ENCODE measurements at places on chromosomes 2 and 18. TPM values are rescaled to one million over a fixed set of nuclear protein-coding genes. Genes with fewer than 3 reads are reported as not detected.

DNA sequence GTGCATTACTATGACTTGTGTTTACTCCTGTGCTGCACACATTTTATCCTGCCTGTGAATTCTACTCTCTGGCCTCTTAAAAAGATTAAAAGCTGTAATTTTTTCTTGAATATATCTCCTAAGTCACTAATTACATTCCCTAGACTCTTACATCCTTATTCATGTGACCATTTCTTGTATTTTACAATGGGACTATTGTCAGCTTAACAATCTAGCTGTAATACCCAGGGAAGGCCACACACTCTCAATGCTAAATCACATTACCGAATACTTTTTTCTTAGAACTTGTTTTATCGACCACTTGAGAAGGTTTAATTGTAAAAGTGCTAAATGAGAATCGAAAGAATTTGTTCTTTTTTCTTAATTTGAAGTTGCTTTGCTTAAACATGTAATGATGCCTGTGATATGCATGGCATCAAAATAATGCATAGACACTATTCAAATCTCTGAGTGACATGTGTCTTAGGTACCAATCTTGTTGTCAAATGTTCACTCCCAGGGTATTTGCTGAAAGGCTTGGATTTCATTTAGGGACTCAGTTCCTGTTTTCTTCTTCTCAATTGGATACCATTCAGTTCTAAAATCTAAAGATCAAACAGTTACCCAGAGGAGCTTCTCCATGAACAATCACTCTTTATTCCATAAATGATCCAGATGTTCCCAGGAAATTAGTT is 498.5 kb downstream of the DPP10 start:
- DNase-seq: no peak

The RAD51AP2 gene
- total RNA-seq: 0.11 TPM

GRCh38 chr2:239462671-239463506 is 62.1 kb upstream of the HDAC4 start:
- no peak for DNase-seq

The CD28 gene
- total RNA-seq: not detected

GRCh38 chr2:105432044-105432399 is 33.2 kb upstream of the FHL2 start:
- no peak for DNase-seq

- no peak for DNase-seq
These were observed 174.8 kb downstream of the HDAC4 start for GRCh38 chr2:239225871-239226561.

- DNase-seq: peak; percentile 98
These were observed 16.5 kb downstream of the TWIST2 start for GRCh38 chr2:238864207-238865014.

The COX7A2L gene
- total RNA-seq: 201 TPM

DNA sequence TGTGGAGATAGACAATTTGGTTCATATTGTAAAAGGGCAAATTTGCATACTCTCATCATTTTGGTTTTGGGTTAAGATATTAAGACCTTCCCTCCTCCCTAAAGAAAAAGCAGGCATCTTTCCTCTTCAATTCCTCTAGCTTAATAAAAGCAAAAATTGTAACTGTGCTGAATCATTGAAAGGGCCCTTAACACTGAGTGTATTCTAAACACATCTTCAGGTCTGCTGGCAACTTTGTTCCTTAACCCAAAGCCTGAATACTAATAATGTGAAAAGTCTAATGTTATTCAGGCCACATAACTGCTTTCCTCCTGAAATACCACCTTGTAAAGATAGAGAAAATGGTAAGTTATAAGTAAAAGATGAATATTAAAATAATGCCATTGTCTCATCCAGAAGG is 1200.5 kb upstream of the FAM98A start:
- no peak for DNase-seq

- DNase-seq: no peak
These were observed 562.9 kb downstream of the ARHGAP15 start for GRCh38 chr2:143692162-143692561.

- no peak for DNase-seq
These were observed 139.2 kb downstream of the NEDD4L start for GRCh38 chr18:58183226-58183625.

The C2orf78 gene
- total RNA-seq: not detected

- no peak for DNase-seq
These were observed 264.6 kb upstream of the THUMPD2 start for GRCh38 chr2:40043641-40044040.

The NEDD4L gene
- total RNA-seq: 168 TPM

GRCh38 chr2:28750316-28751251 is 1.0 kb upstream of the PPP1CB start:
- no peak for DNase-seq

DNA sequence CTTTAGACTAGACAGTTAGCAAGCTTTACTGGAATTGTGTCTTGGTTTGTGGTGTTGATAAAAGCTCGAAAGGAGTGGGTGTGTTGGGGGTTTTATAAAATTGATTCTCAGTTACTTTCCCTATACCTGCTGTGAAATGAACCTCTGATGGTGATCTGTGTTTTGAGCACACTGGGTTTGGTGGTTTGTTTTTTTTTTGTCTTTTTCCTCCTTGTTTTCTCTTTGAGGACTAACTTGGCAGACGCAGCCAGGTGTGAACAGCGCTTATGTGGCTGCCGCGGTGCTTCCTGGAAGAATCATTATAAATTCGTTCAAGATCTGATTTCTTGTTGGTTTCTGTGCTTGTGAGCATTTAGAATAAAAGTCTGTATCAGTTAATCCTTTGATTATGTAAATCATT is 28.5 kb downstream of the GRHL1 start:
- no peak for DNase-seq

DNA sequence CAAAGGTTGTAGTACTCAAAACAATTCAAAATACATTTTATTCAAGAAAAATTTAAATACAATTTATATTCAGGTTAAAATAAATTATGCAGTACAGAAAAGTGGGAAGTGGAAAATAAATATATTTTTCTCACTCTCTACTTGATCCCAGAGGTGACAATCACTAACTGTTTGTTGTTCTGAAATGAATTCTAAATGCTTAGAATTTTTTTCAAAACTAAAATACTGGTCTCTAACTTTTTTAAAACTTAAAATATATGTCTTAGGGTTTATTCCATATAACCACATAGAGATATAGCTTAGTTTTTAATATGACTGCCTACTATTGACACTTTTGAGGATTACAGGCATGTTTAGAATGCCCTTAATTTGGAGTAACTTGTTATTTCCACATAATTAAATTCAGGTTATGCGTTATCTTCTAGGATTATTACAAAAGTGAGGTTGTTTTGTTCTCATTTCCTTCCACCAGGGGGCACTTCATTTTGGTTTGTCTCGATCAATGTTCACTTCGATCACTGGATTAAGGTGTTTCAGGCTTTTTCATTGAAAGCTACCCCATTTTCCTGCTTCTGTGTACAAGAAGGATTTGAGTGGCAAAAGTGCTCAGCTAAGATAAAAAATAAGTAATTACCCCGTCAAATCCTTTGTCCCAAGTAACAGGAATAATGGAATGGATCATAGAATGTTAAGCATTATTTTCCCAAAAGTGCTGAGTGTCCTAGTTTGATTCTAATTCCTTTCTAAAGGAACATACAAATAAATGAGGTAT is 27.1 kb upstream of the TFPI start:
- peak; percentile 59 for DNase-seq

DNA sequence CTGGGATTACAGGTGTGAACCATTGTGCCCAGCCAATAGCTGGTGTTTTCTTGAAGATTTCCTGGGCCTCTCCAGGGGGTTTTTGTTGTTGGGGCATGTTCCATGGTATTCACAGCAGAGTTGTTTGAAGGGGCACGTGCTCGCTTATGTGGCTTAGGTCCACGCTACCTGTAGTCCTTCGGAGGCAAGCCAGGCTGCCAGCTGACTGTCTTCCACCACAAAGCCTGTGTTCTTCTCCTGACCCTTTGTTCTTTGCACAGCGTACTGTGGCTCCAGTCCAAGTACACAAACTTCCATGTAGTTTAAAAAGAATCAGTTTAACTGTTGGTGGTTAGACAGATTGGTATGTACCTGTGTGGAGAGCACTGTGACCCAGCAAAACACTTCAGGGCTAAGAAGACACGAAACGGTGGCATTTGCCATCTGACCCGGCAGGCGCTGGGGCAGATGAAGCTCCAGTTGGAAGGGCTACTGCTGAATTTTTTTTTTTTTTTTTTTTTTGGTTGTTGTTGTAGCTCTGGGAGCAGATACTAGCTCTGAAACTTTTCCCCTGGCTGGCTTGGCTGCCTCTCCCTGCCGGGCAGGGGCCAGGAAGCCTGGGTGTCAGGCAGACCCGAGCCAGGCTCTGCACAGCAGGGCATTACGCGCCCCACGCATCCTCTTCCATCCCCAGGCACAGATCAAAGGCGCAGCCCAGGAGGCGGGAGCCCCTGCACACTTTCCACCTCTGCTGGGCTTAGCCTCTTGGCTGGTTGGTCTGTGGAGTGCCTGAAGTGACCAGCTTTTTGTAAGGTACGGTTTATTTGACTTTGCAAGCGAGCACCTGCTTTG is 5.7 kb downstream of the GREB1 start:
- DNase-seq: peak; percentile 96

DNA sequence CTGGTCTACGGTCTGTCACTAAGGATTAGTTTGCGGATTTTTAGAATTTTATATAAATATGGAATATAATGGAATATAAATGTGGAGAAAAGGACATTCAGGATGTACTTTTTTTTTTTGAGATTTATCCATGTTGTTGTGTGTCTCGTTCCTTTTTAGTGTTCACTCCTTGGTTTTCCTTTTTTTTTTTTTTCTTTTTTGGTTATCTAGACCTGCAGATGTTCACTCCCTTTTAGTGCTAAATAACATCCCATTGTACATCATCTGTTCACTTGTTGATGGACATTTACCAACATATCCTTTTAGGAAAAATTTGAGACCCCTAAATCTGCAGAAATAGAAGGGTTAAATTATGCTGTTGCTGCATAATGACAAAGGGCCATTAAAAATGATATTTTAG is 25.5 kb upstream of the RPL37A start:
- DNase-seq: no peak

DNA sequence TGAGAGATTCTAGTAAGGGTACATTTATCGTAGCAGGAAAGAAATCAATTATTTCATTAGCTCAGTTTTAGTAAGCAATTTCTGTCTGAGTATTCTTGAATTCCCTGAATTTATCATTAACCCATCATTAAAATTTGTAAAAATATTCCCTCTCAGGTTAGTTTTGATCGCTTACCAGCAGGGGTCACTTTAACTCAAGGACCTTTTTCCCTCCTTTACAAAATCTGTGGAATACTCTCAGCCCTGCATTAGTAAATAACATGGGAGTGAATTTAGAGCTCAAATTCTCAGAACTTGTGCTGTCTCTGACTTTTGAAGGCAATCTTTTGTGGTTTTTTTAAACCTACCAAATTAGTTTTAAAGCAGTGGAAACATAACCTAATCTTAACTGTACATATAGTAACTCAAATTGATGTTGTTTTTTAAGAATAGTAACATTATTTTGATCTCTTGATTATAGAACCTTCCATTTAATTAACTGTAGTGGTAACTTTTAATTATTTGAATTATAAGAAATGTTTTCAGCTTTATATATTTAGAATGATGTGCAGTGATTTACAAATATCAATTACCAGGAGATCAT is 97.2 kb downstream of the AGPS start:
- peak; percentile 41 for DNase-seq

GRCh38 chr2:54555318-54555837 is 99.3 kb downstream of the SPTBN1 start:
- DNase-seq: peak; percentile 89

GRCh38 chr2:16071865-16072637 is 131.7 kb downstream of the MYCN start:
- DNase-seq: no peak

DNA sequence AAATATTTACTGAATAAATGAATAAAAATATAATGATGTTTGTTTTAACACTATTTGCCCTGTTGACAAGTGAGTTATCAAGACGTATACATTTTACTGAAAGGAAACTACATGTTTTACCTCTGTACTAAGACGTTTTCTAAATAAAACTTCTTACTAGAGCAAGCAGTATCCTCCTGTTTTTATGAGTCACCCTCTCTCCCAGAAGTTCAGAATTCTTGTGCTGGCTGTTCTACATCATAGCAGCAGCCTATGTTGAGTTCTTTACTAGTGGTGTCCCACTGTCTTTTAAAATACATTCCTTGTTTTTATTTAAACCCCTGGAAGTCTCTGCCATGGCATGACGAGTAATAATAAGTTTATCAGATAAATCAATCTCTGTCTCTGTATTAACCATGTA is 297.4 kb downstream of the CALCRL start:
- DNase-seq: no peak

The COBLL1 gene
- total RNA-seq: 86.8 TPM

The SP100 gene
- total RNA-seq: 16.5 TPM

The MAP4K4 gene
- total RNA-seq: 264 TPM

- DNase-seq: no peak
These were observed 46.6 kb upstream of the ZBTB7C start for GRCh38 chr18:48455555-48456478.

DNA sequence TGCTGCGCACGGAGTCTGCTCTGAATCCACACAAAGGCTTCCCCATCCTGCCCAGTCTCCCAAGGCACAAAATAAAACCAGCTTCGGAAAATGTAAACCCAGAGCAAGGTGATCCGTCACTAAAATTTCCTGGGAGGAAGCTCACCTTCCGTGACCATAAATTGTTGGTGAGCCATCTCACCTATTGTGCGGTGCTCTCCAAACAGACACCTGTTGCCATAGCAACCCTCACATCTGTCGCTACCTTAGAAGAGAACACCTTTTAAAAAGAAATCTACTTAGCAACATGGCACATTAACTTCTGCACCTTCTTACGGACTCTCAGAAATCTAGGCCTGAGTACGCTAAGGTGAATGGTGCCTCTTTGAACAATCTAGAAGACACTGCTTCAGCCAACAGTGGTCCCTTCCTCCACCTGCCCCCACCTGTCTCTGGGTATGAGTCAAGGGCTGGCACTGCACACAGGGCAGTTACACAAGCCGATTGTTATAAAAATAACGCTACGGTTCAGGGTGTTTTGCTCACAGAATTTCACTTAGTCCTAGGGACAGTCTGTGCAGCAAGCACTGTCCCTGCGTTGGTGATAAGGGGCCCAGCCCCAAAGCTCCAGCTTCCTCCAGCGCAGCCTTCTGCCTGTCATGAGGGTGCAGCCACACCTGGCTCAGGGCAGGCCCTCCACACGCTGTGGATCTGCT is 114.9 kb upstream of the ID2 start:
- no peak for DNase-seq

GRCh38 chr18:67662996-67663395 is 146.5 kb upstream of the DSEL start:
- DNase-seq: no peak

DNA sequence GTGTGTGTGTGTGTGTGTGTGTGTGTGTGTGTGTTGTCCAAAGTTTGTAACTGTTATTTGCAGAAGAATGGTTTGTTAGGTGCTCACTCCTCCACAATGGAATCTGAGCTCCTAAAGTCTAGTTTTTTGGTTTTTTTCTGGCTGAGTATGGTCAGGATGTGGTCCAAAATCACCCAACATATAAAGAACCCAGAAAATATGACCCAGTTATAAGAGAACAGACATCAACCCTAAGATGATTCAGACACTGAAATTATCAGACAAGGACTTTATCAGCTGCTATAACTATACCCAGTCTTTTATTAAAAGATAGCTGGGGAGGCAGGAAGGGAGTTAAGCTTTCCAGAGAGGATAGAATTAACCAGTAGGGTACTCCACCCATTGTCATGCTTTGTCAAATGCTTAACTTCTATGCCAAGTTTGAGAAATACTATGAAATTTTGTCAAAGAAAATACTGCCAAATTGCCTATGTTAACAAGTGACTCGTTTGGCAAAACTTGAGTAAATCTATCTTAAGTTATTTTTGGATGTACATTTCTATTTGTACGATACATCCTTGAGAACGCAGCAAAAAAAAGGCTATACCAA is 57.5 kb downstream of the TANK start:
- DNase-seq: no peak

- no peak for DNase-seq
These were observed 434.9 kb downstream of the DSEL start for GRCh38 chr18:67081482-67082211.
